EH (cell line): ENCODE measurements at places on chromosomes 4 and X.

GRCh38 chrX:2497961-2498780 lies 2.6 kb downstream of the DHRSX start:
- peak; percentile 35 for DNase-seq

- DNase-seq, result no peak
These were observed 936.3 kb downstream of the CENPC start for GRCh38 chr4:66609014-66609413.

DNA sequence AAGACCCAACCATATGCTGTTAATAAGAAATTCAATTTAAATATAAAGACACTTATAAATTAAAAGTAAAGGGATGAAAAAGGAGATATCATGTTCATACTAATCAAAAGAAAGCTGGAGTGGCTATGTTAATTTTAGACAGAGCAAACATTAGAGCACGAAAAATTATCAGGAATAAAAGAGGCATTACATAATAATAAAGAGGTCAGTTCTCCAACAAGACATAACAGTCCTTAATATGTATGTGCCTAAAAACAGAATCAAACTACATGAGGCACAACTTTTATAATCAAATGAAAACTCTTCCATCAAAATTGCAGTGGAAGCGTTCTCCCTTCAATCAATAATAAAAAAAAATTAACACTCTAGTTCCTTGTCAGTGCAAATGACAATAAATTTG lies 62.6 kb downstream of the ARHGEF6 start:
- DNase-seq, result no peak

DNA sequence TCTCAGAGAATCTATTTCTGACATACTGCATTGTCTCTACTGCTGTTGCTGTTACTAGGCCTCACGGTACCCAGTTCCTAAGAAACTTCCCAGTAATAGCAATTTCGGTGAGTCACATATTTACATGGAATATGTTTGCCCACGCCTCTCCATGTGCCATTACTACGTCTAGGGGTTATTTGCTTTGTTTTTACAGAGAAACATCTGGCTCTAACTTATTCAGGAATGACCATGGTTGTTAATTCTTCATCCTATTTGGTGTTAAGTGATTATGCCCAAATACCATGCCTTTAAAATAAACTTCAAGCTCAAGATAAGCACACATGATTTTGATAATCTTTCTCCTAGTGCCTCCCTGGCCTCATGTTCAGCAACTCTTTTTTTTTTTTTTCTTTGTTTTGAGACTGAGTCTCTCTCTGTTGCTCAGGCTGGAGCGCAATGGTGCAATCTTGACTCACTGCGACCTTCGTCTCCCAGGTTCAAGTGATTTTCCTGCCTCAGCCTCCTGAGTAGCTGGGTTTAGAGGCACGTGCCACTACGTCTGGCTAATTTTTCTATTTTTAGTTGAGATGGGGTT lies 101.0 kb upstream of the HS3ST1 start:
- no peak for DNase-seq

DNA sequence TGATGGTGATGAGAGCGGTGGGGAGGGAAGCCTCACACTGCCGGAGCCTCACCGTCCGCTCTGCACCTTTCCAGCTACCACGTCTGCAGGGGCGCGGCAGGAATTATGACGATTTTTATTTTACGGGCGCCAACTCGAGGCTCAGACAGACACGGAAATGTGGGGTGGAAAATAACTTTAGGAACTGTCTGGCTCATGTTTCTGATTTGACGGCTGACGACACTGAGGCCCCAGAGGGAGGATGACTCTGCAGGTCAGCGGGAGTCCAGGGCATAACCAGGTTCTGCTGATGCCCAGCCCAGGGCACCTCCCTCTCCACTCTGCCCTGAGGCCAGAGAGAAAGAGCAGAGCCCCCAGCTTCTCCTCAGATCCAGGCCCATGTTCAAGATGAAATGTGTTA lies 43.9 kb downstream of the C4orf50 start:
- no peak for DNase-seq

DNA sequence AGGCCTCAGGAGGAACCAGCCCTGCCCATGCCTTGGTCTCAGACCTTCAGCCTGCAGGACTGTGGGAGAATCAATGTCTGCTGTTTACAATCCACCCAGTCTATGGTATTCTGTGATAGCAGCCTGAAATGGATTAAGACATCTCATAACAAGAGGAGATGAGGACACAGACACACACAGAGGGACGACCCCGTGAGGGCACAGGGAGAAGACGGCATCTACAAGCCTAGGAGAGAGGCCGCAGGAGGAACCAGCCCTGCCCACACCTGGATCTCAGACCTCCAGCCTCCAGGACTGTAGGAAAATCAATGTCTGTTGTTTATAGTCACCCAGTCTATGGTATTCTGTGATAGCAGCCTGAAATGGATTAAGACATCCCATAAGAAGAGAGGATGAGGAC lies 3.3 kb downstream of the SLC25A6 start:
- DNase-seq, result no peak

- DNase-seq, result peak; percentile 9
These were observed 144.7 kb downstream of the NAA11 start for GRCh38 chr4:79181190-79181589.

- DNase-seq, result peak; percentile 17
These were observed 73.6 kb downstream of the EGF start for GRCh38 chr4:109985993-109986974.

DNA sequence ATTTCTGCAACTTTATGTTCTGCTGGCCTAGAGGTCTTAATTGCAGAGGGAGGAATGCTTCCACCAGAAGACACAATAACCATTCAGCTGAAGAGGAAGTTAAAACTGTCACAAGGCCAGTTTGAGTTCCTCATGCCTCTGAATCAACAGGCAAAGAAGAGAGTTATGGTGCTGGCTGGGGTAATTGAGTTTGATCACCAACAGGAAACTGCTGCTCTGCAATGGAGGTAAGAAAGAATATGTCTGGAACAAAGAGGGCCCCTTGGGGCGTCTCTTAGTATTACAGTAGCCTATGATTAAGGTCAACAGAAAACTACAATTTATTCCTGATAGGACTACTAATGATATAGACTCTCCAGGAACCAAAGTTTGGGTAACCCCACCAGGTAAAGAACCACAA lies 744.0 kb downstream of the FSTL5 start:
- no peak for DNase-seq

- DNase-seq, result no peak
These were observed 30.9 kb downstream of the RWDD4 start for GRCh38 chr4:183627979-183628588.
